Cerebellum (tissue), 4 donors: ENCODE measurements at places on chromosomes 5 and 9.

- no peak for DNase-seq
Observed at GRCh38 chr5:124876983-124877382, 130.5 kb upstream of the ZNF608 start.

DNA sequence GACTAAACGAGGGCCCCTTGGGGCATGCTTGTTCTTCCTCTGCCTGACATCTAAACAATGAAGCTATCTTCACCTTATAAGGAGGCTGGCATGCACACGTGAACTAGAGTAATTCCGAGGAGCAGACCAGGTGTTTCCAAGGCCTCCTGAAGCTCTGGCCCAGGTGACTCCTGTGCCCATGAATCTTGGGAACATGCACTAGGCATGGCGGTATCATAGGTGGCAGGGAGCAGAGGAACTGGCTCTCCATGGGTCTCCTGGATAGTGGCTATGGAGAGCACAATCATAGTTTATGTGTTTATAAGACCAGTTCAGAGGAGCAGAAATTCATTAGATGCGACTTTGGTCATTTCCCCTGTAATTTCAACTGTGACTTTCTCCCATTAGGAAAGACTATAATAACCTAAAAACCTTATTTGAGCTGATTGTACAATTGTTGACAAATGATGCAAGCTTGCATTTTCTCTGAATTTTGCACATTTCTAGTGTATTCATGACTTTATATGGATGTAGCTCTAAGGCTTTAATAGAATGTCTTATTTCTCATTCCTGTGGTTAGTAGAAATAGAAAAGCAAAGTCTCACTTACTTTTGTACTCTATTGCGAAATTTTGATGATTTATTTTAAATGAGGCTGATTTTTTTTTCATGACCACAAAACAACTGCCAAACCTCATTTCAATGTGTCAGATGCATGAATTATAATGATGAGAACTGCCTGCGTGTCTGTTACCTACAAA, 135.3 kb upstream of the RPS23 start:
- no peak for DNase-seq

DNA sequence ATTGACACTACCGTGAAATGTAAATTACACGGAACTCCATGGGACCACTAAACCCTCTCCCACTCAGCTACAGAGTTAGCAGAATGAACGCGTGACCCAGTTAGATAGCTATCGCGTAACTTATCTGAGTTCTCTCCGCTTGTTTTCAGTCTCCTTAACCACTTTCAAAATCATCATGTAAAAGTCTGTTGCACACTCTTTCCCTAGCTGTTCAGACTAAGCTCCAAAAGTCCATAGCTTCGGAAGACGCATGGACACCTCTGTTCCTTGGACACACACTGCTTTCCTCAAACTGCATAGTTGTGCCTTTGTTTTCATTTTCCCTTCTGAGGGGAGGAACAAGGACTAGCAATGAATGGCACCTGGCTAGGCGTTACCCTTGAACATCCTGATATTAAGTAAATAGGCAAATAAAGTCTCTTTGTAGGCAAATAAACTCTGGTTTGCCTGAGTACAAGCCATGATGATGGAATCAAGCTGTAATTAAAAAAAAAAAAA, 83.3 kb downstream of the DAPK1 start:
- no peak for DNase-seq

DNA sequence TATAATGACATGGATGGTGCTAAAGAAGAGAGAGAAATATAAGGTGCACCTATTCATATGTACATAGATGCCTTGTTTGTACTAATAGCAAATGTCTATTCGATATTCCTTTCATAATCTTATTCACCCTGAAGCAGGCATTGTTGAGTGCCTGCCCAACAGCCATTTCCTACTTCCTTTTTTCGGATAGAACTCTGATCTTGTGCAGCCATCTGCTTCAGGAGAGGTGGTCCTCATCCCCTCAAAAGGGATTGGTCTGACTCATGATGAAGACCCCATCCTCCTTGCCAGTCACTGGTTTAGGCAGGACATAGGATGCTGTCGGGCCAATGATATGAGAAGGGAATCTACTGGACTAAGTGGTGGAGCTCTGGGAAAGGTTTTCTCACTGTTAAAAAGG, 8.4 kb upstream of the RANBP3L start:
- no peak for DNase-seq

DNA sequence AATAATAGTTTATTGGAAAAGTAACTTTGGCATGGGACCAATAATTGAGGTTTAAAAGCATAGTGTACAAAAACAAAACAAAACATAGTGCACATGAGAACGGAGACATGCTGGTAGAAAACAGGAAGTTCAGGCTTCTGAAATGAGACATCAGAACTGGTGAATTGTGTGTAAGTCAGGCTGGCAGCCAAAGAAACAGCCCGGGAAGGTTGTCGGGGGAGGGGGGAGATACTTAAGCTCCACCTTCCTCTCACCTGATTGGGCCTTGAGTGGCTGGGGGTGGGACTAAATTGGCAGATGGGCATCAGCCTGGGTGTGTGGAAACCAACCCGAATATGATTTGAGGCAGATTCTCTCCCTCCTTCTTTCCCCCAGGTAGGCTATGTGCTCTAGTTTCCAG, 256.3 kb downstream of the SMARCA2 start:
- DNase-seq, result no peak

GRCh38 chr9:68455451-68455850, 85.2 kb downstream of the TMEM252 start:
- DNase-seq, result peak; percentile 65

- DNase-seq, result no peak
Observed at GRCh38 chr5:50704730-50705129, 38.3 kb downstream of the PARP8 start.

DNA sequence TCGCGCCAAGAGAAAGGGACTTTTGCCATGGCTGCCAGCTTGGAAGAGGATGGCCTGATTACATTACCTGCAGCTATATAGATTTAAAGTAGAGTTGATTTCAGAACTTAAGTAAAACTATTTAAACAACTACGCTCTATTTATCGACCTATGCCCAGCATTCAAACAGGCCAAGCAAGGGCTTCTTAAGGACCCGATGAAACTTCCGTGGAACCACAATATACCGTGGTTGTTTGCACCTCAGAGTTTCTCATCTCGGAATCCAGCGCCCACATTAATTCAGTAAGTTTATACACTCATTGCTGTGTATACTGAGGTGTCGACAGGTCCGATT, 505 bp upstream of the CDC14B start:
- no peak for DNase-seq

DNA sequence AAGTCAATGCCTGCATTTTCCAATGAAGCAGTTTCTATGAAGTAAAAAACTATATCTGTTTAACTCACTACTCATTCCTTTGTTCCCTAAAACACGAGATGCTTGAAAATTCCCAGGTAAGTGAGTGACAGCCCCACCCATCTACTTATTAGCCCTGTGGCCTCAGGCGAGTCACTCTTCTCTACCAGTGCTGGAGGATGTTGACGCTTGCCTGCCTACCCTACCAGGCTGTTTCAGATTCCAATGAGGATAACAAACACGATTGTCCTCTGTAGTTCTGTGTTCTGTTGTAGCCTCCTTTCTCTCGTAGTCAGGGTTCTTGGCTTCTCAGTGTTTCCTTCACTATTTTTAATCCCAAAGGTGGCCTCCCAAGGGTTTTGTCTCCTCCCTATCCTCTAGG, 388.8 kb downstream of the KDM4C start:
- no peak for DNase-seq
